ENCODE measurements at places on chromosomes 1 and 21. TPM values are rescaled to one million over a fixed set of nuclear protein-coding genes. Genes with fewer than 3 reads are reported as not detected.

The DENND1B gene
- total RNA-seq: 32.4 TPM

The JTB gene
- 88.1 TPM for total RNA-seq

The DYRK1A gene
- total RNA-seq: 123 TPM

The TMCO1 gene
- total RNA-seq: 33.4 TPM

The HSPA13 gene
- 24.1 TPM for total RNA-seq

- DNase-seq: no peak
Observed at GRCh38 chr1:155940482-155940992, 901 bp upstream of the RXFP4 start.

- no peak for DNase-seq
Observed at GRCh38 chr1:73144311-73144710, 862.0 kb upstream of the NEGR1 start.

DNA sequence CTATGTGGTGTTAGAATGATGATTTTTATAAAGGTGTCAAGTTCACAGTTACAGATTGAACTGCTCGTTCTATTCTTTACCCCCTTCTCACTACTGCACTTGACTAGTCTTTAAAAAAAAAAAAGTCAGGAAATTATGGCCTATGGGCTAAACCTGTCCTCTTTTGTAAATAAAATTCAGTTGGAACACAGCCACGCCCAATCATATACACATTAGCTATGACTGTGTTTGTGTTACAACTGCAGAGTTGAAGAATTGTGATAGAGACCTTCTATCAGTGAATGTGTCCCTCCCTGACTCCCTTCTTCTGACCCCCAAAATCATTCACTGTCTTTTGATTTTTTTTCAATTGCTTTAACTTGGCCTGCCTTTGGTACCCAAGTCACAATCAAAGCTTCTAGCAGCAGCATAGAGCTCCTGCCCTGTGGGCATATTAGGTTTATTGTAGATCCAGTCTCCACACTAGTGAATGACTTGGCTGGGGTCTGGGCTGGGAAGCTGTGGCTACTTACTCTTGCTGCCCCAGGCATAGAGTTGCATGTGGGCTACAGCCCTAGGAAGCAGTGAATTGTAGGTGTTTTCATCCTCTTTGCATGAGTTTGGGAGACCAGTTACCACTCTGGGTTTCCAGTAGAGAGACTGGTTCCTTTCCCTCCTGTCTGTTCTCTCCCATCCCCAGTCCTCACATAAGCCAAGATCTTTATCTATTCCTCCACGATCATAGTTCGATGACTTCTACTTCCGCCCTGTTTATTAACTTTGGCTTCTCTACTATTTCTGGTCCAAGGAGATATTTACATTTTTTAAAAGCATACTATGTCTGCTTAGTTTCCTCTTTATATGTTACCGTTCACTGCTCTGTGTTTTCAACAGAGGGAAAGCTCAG, 249.9 kb downstream of the FMN2 start:
- no peak for DNase-seq
